ENCODE measurements at places on chromosomes 11 and 22.

GRCh38 chr11:11577251-11577855 lies 44.5 kb downstream of the GALNT18 start:
- DNase-seq: no peak

- DNase-seq: peak; percentile 69
Measured at GRCh38 chr11:48006301-48006992, 26.1 kb downstream of the PTPRJ start.

GRCh38 chr11:116718955-116719501 lies 53.8 kb downstream of the BUD13 start:
- DNase-seq: no peak

DNA sequence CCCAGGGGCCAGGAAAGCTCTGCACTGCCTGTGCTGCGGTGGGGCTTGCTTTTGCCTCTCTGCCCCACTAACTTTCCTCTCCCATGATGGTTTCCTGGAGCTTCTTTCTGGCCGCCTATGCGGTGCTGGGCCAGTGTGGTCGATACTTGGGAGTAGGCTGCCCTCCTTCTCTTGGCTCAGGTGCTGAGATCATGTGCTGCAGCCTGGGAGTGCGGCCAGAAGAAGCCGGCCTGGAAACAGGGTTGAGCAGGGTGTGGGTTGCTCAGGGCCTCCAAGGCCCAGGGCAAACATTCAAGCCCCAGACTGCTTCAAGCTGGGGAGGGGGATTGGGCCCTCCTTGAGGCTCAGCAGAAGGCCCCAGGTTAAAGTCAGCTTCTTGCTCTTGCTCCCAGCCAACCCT lies 125.0 kb downstream of the NTM start:
- DNase-seq: no peak

- DNase-seq: no peak
Measured at GRCh38 chr22:38468443-38469305, 778 bp downstream of the KDELR3 start.

GRCh38 chr11:93850594-93851018 lies at the start of gene VSTM5:
TSS of gene VSTM5 (minus strand) at chr11:93850618. CDS start at chr11:93850502, 116 bp downstream.
- no peak for DNase-seq

DNA sequence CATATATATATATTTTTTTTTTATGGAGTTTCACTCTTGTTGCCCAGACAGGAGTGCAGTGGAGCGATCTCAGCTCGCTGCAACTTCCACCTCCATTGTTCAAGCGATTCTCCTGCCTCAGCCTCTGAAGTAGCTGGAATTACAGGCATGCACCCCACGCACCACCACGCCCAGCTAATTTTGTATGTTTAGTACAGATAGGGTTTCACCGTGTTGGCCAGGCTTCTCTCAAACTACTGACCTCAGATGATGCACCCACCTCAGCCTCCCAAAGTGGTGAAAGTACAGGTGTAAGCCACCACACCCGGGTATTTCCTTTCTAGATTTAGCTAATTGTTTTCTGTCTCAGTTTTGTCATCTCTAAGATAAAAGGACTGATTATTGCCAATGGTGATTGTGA lies 821.1 kb downstream of the CNTN5 start:
- DNase-seq: no peak

DNA sequence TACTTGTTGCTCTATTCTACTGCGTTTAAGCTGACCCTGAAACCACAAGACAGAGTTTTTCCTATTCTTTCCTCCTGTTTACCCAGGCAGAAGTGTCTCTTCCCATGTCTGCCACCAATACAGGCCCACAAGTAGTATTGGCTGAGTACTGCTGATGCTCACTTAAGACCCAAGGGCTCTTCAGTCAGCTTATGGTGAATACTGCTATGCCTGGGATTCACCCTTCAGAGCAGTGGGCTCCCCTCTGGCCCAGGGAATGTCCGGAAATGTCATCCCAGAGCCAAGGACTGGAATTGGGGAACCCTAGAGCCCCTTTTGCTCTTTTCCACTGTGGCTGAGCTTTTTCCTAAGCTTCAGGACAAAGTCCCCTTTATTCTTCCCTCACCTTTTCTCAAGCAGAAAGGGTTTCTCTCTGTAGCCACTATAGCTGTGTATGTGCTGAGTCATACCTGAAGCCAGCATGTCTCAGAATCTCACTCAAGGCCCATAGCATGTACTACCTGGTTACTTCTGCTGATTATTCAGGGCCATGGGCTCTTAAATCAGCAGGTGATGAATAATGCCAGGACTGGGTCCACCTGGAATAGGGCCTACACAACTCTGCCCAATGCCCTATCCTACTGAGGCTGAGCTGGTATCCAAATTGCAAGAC lies 745.8 kb upstream of the ANO5 start:
- DNase-seq: no peak

- DNase-seq: no peak
Measured at GRCh38 chr11:131514062-131514461, 143.6 kb downstream of the NTM start.

- no peak for DNase-seq
Measured at GRCh38 chr11:131666617-131667016, 296.2 kb downstream of the NTM start.

DNA sequence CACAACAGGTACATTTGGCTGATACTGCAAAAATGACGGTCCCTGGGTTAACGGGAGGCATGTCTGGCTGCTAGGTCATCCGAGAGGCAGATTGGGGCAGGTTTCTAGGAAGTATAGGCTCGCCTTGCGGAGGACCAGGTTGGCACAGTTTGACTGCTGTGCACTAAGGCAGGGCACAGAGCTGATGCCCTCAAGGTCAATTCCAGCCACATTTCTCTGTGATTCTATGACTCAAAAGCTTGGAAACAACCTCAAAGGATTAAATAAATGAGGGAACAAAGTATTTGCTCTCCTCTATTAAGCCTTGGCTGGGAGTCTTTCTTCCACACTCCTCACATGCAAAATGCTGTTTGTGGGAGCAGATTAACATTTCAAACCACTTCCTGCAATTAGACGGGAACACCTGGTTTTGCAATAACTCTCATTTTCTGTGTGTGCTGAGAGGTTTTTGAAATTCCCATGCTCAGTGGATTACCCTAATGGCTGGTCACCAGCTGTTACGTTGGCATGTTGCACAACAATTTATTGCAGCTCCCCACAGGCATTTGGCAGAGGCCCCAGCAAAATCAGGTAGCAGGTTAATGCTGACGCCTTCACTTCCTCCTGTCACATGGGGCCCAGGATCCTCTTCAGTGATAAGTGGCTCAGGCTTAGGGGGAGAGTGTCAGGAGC lies 61.0 kb upstream of the PLET1 start:
- peak; percentile 24 for DNase-seq

DNA sequence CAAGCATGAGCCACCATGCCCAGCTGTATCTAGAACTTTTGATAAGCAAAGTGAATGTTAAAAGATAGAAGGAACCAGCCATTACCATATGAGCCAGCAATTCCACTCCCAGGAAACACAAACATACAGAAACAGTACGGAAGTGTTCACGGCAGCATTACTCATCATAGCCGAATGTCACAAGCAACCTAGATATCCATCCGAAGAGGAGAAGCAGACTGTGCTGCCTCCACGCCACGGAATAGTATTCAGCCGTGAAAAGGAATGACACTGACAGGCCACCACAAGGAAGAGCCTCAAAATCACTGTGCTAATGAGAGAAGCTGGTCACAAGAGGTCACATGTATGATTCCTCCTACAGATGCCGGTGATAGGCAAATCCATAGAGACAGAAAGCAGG lies 17.6 kb upstream of the MGAT3 start:
- peak; percentile 78 for DNase-seq

DNA sequence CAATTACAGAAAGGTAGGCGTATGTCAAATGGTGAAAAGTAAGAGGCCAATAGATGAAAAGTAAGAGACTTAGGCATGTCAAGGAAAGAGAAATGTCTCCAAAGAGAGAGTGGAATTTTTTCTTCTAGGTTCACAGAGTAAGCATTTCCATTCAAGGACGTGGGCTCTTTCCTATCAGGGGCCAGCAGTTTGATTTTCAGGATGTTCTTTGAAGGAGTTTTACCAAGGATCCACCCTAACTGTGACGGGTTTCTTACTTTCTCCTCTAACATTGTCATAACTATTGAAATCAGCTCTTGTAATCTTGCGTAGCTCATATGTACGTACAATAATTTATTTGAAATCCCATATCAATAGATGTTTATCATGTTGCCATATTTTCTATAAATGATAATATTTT lies 2112.2 kb upstream of the RAG2 start:
- no peak for DNase-seq
